Cortex of kidney (tissue), 1 donor: ENCODE measurements at places on chromosomes 7 and 10.
A peak's percentile ranks its signal among the peaks of the same experiment; 100 is the strongest.

- no peak for DNase-seq
Measured at GRCh38 chr7:100802951-100803350, 24.4 kb downstream of the EPHB4 start.

- no peak for DNase-seq
Measured at GRCh38 chr10:112887968-112888367, 62.1 kb upstream of the TCF7L2 start.

GRCh38 chr7:44103923-44104859, at the start of gene AEBP1:
AEBP1 (plus strand) TSS chr7:44104345; CDS start chr7:44104666, 321 bp downstream.
- no peak for DNase-seq

- DNase-seq = no peak
Measured at GRCh38 chr10:3393958-3394357, 221.4 kb upstream of the PITRM1 start.

GRCh38 chr7:140732416-140732815, 35.9 kb downstream of the NDUFB2 start:
- no peak for DNase-seq

DNA sequence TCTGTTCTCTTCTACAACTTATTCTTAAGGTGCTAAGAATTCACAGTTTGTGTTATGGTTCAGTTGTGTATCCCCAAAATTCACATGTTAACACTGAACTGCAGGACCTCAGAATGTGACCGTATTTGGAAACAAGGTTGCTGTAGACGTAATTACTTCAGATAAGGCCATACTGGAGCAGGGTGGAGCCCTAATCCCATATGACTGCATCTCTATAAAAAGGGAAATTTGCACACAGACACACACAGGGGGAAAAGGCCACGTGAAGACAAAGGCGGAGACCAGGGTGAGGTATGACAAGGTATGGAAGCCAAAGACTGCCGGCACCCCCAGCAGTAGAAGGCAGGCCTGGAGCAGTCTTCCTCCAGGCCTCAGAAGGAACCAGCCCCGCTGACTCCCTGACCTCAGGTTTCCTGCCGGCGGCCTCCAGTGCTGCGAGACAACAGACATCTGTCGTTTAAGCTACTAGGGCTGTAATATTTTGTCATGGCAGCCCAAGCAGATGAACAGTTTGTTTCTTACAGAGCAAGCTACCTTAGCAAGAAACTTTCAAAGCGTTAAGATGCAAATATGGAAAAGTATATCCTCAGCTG, 98.7 kb downstream of the PROSER2 start:
- no peak for DNase-seq

DNA sequence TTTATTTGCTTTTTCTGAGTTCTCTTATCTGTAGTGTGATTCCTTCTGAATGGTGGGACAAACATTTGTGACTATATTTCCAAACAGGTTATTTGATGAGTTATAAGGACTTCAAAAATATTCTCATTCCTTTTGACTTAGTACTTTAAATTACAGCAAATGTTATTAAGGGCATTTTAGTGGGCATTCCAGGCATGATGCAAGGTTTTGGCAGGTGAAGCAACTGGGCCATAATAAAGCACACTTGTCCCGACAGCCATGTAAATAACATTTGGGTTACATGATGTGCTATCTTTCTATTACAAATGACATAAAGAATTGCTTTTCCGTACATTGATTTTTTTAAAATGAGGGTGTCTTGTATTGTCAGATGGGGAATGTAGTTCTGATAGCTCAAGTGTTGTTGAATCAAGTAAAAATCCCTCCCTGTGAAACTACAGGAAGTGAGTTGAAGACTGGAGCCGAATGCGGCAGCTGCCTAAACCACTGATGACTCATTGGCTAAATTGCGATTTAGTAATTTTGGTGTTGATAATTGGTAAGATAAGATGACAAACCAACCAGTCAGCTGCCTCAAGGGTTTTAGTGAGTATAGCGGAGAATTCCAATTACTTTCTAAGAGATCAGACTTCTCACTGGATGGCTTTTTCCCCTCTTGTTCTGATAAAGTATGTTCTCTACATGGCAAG, 231.3 kb upstream of the NPY start:
- DNase-seq = no peak

DNA sequence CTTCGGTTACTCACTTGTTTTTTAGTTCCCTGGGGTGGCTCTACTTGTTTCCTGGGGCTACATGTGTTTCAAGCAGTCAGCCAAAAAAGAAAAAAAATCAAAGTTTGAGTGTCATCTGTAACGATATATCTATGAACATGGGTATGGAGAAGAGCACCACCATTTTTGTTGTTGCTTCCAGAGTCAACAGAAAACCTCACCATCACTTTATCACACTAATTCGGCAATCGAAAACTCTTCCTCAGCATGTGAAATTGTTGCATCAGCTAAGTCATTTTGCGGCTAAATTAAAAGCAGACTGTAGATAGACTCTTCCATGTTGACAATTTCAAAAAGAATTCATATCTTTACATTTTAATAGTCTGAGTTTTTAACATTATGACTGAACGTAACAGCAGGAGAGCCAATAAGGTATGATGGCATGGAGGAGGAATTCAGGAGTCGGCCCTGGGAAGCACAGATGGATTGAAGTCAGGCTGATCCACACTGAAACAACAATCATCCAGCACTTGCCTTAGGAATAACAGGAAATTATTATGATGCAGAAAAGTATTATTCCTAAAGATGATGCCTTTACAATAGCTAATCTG, 455.7 kb upstream of the KLF6 start:
- DNase-seq = no peak

GRCh38 chr10:93417266-93417665, 64.9 kb downstream of the MYOF start:
- no peak for DNase-seq

GRCh38 chr7:133481676-133482075, 228.8 kb downstream of the EXOC4 start:
- no peak for DNase-seq

DNA sequence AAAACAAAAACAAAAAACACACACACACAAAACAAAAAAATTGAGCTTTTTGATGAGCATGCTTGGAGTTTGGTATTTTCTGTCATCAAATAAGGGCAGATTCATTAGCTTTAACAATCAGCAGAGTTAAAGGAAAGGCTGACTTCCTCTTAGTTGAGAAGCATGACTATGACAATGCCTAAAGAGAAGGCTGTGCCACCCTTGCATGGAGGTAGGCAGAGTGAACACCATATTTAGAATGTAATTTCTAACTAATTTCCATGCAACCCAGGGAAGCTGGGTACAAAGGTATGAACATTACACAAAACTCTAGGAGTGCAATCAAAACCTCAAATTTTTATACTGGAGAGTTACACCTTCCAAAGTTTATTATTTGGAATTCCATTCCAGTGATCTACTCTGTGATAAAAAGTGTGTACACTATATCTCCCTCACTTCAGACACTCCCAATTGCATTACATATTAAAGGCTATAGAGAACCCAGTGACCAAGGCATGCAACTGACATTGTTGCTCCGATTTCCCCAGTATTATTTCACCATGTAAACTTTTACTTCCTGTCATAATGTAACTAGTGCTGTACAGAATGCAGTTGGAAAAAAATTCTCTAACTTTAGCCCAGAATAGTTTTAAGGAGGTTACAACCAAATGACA, 9.4 kb upstream of the CYCS start:
- DNase-seq = no peak

- no peak for DNase-seq
Measured at GRCh38 chr7:34900891-34901513, 136.3 kb downstream of the DPY19L1 start.

GRCh38 chr7:111840528-111840927, 278.2 kb upstream of the IMMP2L start:
- no peak for DNase-seq

- DNase-seq = no peak
Measured at GRCh38 chr7:135971366-135971725, 5.8 kb downstream of the MTPN start.

GRCh38 chr10:124594240-124594639, 132.6 kb downstream of the LHPP start:
- DNase-seq = no peak

GRCh38 chr7:25802473-25802872, 349.5 kb upstream of the NFE2L3 start:
- DNase-seq = no peak

DNA sequence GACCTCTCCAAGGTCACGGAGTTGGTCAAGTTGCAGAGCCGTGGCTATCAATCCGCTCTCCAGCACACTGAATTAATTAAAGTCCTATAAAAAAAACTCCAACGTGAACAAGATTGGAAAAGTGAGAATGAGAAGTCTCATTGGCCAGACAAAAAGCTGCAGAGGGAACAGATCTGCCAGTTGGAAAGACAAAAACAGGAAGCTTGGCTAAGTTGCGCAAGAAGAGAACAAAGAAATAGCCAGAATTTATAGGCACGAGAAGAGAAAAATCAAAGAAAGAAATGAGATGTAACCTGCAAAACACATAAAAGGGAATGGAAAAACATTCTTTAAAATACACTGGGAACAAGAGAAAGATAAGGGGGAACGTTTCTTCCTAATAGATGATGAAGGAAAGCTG, 45.7 kb upstream of the CRTAC1 start:
- DNase-seq = no peak

- DNase-seq = no peak
Measured at GRCh38 chr10:30751678-30752331, 122.3 kb upstream of the LYZL2 start.

DNA sequence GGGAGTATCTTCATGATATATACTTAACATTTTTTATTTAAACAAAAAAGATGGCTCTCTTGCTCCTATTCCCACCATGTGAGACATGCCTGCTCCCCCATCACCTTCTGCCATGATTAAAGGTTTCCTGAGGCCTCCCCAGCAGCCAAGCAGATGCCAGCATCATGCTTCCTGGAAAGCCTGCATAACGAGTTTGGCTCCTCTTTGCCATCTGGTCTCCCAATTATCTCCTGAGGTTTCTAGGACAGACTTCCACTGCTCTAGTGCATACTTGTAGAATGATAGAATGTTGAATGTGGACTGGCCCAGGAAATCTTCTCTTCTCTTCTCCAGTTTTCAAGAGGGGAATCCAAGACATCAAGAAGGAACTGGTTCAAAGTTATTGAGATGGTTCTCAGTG, 45.9 kb upstream of the ELAPOR2 start:
- DNase-seq = no peak

- DNase-seq = peak; percentile 79
Measured at GRCh38 chr7:75878769-75879611, at the start of gene RHBDD2. RHBDD2 (plus strand) TSS chr7:75879034; CDS start chr7:75879083, 49 bp downstream.

DNA sequence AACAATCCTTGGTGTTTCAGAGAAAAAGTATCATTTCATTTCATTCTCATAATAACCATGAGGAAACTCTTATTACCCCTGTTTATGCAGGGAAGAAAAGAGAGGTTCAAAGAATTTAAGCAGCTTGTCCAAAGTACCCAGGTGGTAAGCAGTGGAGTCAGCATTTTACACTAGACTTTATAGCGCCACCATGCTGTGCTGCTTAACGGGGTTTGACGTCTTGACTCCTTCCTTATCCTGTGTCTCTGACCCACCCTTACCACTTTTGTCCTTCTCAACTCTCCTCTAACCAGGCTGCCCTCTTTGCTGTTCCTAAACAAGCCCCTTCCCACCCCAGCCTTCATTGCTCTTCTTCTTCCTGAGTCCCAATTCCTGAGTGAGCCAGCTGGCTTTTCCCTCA, 117.0 kb upstream of the AHR start:
- no peak for DNase-seq

DNA sequence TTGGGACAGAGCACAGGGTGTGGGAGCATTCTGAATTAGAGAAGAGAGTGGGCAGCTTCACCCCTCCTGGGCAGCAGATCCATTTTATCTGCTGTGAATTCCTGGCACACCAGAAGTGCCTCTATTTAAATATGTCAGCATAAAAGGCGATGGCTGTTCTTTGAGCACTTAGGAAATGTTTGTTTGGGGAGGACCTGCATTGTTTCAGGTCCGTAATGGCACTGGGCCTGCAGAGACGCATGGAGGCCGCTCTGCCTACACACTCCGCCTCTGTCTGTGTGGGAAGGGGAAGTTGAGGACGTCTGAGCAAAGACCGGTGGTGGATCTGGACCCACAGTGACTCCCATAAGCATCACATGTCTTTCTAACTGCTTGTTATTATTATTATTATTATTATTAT, 253.2 kb downstream of the CAMK1D start:
- DNase-seq = no peak

- no peak for DNase-seq
Measured at GRCh38 chr7:71198887-71199286, 66.9 kb downstream of the GALNT17 start.
